ENCODE measurements at places on chromosomes 3 and 15.

DNA sequence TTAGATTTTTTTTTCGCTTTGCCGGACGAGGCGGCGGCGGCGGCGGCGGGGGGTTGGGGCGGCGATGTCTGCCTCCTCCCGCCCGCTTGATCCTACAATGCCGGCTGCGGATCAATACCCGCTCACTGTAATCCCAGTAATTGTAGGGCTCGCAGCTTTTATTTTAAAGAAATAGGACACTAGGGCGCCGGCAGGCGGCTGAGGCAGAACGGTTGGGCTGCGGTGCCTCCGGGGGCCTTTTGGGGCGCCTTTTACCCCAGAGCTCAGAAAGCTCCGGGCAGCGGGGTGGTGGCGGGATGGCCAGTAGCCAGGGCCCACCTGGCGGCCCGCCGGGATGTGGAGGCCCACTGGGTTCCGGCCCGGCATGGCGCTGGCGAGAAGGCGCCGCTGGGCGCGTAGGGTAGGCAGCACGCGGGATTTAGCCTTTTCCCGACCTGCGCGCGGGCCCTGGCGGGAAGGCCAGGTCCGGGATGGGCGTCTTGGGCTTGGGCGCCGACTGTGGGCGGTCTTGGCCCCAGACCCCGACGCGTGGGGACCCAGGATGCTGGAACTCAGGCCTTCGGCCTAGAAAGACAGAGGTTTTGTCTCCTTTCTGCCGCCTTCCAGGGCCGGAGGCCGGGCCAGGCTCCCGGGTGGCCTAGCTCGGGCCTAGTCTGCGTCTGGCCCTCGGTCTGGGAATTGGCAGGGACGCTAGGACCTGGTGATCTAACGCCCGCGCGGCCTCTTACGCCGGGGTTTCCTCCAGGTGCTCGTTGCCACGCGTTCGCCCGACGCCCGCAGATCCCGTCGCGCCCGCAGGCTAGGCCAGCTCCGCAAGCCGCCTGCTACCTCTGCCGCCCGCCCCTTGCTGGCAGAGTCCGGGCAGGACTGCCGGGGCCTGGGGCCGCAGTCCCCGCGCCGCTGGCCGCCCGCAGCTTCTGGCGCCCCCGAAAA is 15.5 kb upstream of the ONECUT1 start:
- no peak for DNase-seq

DNA sequence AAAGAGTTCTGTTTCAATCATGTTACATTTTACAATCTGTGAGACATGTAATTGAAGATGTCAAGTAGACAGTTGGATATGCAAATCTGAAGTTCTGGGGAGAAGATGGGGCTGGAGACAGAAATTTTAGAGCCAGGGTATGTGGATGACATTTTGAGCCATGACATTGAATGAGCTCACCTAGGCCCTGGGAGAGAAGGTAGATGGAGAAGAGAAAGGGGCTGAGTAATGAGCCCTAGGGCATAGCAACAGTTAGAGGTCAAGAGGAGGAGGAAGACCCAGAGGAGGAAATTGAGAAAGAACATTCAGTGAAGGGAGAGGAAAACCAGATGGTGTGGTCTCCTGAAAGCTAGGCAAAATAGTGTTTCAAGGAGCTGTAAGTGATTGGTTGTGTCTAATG is 15.3 kb downstream of the TMEM266 start:
- no peak for DNase-seq

DNA sequence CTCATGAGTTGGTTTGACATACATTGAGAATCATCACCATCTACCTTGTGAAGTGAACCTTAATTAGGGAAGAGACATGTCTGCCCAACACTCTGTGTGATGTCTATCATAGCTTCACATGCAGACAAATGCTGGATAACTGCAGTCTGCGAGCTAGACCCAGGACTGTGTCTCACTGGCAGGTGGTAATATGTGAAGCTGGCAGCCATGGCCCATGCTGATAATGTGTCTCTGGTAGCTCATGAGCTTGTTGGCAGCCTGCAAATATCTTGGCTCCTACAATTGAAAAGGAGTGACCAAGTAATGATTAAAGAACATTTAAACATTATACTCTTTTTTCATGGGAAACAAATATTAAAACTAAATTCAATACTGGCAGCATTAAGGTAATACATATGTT is 234.8 kb downstream of the CHST2 start:
- DNase-seq, result no peak

GRCh38 chr15:43086551-43086950 is 19.3 kb downstream of the UBR1 start:
- no peak for DNase-seq

- DNase-seq, result no peak
Observed at GRCh38 chr3:107561980-107562379, 39.2 kb downstream of the BBX start.

GRCh38 chr3:188255190-188255589 is 101.2 kb downstream of the LPP start:
- no peak for DNase-seq

DNA sequence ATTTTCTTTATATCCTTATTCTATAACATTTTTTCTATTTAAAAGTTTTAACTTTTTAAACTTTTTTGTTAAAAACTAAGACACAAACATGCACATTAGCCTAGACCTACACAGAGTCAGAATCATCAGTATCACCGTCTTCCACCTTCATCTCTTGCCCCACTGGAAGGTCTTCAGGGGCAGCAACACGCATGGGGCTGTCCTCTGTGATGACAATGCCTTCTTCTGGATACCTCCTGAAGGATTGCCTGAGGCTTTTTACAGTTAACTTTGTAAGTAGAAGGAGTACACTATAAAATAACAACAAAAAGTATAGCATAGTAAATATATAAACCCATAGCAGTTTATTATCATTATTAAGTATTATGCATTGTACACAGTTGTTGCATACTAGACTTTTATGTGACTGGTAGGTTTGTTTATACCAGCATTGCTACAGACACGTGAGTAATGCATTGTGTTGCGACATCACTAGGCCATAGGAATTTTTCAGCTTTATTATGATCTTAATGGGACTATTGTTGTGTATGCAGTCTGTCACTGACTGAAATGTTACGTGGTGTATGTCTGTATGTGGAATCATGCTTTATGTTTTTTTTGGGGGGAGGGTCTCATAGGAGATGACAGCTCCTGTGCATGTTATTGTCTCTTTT is 18.2 kb downstream of the ATP1B3 start:
- DNase-seq, result no peak

GRCh38 chr15:29570948-29571791 is 251.1 kb downstream of the TJP1 start:
- DNase-seq, result no peak

- no peak for DNase-seq
Observed at GRCh38 chr3:155084567-155084966, 4.4 kb downstream of the MME start.

DNA sequence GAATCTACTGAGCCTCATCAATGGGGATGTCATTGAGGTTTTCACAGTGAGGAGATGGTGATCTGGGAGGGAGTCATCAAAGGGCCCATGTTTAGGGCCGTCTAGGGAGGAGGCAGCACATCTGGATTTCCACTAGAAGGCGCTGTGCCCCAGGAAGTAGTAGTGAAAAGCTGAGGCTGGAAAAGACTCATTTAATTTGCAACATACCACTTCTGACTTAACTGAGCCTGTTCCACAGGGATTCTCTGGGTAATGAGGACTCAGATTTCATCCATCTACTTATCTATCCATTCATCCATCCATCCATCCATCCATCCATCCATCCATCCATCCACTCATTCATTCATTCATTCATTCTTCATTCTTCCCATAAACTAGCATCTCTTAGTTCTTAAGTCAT is 17.4 kb upstream of the SHF start:
- peak; percentile 72 for DNase-seq

DNA sequence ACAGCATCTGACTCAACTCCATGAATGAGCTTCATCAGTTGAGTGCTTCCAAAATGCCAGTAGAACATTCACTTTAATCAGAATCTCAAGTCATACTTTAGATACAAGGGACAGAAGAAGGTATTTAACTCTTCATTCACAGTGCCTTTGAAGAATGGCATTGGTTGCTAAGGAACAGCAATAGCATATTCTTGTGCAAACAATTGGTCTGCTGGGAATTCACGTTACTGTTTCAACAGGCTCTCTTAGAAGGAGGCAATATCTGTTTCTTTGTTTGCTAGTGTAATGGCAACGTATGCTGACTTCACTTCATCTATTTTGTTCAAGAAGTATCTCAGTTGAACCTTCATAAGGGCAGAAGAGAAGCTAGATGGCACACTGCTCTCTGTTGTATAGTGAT is 113.9 kb downstream of the TMEM108 start:
- no peak for DNase-seq

DNA sequence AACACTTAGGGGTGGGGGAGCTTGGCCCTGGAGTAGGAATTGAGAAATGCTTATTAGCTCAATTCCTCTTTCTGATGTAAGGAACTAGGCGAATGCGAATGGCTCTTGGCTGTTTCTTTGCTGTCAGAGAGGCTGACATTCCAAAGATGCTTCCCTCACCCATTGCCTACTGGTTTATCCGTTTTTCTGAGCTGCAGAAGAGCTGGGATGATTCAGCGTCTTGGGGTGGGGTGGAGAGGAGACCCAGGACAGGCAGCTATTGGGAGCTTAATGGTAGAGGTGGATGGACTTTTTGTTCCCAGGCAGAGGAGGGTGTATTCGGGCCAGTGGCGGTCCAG is 9.8 kb downstream of the PLEKHO2 start:
- DNase-seq, result no peak

- no peak for DNase-seq
Observed at GRCh38 chr15:58517682-58518525, 86.1 kb downstream of the LIPC start.

- DNase-seq, result peak; percentile 87
Observed at GRCh38 chr3:151305060-151305774, 11.4 kb downstream of the GPR87 start.

DNA sequence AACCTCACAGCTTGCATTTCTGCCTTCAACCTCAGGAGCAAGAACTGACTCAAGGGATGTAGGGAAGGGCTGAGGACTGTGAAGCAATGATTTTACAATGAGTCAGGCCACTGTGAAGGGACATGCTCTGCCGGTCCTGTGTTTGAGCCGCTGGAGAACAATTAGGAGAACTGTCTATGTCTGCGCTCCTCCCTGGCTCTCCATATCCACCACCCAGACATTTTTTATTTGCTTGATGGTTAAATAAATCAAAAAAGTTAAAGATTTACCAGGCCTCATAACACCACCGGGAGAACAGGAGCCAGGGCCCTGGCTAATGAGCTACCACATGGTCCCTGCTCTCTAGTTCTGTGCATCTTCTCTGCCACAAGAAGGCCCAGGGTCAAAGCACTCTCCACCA is 29.6 kb downstream of the SEC61A1 start:
- DNase-seq, result no peak

GRCh38 chr3:44995142-44995770 is 19.2 kb downstream of the EXOSC7 start:
- DNase-seq, result no peak

DNA sequence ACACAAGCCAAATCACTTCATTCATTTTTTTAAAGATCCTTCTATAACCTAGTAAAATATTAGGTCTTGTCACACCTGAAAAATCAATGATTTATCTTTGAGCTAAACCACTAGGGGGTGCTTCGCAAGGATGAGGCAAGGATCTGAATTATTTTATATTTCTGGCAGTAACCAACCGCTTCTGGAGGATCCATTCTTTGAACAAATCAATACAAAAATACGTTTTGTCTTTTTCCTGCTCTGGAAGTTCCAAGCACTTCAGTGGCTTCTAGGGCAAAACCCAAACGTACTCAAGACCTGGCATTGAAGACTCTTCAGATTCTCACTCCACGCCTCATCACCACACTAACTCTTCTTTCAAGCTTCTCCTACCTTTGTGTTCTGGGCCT is 486 bp downstream of the LSG1 start:
- no peak for DNase-seq

- no peak for DNase-seq
Observed at GRCh38 chr15:88887068-88887580, 8.2 kb downstream of the HAPLN3 start.

GRCh38 chr15:66677336-66677735 is 24.7 kb upstream of the SMAD6 start:
- no peak for DNase-seq

DNA sequence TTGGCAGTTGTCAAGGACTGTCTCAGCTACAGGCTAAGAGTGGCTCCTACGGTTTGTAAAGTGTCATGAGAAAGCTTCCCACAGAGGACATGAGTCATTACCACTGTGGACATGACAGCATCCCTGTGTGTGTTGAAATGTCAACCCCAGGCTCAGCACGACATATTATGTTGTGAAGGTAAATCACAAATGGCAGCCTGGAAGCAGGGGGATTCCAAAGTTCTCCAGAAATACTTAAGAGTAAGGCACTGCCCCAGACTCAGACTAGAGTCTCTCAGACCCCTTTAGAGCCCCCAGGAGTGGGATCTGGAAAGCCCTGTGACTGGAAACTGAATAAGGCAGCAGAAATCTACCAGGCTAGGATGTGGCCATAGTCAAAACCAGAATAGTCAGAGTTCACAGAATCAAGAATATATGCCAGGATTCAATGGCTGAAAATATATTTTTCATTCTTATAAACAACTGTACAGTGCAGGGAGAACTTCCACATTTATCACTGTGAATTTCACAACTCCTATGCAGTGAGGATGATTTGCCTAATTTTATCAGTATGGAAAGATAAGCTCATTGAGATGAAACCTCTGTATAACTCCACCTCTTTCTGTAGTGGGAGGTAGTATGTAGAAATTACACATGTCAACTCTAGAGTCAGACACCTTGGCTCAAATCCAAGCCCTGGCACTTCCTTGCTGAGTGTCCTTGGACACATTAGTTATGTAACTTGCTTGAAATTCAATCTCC is 237.1 kb upstream of the CFAP20DC start:
- DNase-seq, result no peak

DNA sequence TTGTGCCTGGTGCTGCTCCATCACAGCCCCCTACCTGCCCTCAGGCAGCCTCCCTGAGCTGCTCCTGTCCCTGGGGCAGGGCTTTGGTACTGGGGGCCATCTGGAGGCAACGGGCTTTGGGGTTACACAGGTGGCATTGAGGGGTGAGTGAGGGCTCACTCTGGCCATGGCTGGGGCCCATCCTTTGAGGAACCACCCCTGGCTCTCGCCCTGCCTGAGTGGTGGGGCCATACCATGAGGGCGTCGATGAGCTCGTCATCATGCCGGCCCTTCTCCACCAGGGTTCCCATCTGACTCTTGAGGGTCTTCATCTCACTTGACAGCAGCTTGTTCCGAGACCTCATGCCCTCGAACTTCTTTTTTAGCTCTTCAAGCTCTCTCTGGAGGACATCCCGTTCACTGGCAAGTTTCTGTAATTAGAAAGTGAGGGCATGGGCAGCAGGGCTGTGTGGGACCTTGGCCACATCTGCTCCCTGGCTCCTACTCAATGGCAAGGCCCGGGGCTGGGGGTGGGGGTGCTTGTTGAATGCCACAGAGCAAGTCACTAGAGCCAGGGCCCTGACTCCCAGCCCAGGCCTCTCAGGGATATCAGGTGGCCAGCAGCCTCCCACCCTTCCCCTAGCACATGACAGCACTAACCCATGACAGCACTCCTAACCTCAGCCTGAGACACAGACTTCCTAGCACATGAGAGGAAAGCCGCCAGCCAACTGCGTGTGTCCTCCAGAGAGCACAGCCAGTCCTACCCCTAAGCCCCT is 33.5 kb downstream of the CCDC13 start:
- no peak for DNase-seq

DNA sequence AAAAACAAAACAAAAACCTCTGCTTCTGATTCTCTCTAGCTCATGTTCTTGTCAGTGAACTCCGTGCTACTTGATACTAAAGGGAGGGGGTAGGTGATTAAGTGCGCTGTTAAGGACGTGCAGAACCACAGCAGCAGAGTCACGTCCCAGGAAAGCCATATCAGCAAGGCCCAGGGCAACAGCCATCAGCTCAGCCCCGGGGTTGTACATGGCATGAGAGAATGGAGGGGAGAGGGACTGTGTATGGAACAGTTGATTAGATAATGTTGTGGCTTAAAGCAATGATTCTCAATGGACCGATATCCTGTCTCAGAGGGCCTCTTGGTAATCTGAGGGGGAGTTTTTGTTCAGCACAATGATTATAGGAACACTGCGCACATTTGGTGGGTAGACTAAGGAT is 27.6 kb downstream of the C2CD4A start:
- DNase-seq, result no peak
